ENCODE measurements at places on chromosomes 7 and 10.

DNA sequence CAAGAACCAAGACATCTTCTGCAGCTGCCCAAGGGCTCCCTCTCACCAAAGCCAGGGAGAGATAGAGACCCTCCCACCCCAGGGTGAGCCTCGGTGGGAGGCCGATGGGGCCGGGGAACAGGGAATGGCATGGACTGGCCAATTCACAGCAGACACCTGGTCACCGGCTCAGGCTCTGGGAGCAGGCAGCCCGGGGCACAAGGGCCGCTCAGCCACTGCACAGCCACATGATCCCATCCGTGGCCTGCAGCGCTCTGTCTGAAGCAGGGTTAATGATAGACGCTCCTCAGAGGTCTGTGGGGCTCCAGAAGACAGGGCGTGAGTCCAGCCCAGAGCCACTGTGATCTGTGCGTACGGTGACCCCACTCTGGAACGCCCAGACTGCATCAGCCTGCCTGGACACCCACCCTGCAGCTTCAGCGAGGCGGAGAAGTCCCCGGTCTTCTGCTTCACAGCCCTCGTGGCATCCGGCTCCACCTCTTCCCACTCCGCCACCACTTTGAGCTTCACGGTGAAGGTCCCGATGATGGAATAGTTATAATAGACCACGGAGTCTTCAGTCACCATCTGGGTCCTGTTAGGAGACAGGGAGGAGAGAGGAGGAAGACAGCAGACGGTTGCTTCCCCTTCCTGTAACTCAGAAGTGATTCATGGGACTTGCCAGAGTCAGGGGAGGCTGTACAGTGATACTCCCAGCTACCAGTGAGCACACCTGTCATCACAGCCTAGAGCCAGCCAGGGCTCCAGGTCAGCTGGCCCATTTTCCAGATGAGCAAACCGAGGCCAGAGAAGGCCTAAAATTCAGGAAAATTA, 14.0 kb downstream of the TMEM130 start:
- no peak for DNase-seq

DNA sequence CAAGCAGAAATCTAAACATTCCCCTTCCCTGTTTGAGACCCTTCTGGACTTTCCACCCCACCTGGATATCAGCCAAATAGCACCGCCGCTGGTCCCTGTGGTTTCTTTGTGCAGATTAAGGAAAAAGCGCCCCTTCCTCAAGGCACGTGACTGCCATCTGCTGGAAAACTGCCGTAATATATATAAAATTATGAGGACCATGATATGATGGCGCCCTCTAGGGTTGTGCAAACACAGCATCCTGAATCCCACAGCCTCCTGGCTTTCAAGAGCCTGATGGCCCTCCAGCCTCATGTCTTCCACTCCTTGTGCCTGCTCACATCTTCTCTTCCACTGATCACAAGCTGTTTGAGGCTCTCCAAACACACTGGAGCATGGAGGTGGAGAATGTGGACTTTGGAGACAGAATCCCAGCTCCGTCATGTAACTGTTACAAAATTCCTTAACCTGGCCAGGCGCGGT, 121.3 kb downstream of the MYL10 start:
- peak; percentile 26 for DNase-seq

- no peak for DNase-seq
Measured at GRCh38 chr10:44809647-44810046, 101.5 kb upstream of the TMEM72 start.

DNA sequence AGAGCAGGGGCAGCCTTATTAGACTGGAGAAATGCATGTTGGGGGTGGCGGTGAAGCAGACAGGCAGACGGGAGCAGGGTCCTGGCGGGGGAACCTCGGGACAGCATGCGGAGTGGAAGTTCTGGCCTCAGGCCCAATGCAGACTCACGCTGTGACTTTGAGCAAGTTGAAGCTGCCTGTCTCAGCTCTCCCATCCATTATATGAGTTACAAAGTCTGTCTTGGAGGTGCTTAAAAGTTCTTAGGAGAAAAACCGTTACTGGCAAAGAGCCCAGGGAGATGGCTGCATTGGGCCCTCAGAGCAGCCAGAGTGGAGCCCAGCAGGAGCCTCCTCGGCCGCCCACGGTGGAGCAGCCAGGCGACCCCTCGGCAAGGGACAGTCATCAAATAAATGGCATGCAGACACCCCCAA, 509.5 kb downstream of the PLXNA4 start:
- DNase-seq: no peak

DNA sequence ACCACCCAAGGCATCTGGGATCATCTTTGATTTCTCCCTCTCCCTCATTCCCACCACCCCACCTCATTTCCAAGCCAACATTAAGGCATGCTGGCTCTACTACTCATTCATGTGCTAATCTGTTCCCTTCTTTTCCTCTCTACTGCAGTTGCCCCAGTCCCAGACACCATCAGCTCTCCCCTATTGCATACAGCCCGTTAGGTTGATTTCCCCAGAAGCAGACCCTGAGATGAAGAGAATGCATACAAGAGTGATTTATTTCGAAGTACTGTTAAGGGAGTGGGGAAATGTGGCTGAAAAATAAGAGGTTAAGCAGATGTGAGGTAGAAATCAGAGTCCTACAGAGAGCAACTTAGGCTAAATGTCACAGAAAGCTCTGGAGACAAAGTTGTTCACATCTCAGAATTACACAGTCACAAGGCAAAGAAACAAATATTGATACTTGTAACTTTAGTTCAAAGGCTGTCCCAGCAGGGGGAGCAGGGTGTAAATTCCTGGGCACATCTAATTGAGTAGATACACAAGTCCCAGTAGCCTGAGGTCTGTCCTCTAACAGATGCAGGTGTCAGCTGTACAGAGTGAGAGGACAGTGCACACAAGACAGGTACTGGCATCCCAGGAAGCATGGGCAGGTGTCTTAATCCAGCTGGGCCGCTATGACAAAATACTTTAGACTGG, 20.9 kb downstream of the AKR1D1 start:
- no peak for DNase-seq

DNA sequence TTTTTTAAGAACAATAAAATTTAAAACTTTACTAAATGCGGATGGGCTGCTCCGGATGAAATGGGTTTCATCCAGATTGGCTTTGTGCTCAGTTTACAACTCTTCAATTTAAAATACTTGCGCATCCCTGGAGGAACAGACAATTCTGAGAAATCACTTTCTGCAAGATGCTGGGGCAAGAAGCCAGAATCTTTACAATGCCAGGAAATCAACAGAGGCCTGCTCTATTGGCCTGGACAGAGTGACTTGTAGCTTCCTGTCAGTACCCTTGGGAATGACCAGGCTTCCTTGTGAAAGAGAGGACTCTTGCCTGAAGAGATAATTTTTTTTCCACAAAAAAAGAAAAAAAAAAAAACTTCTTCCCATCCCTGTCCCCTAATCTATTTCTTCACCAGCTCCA, 3.9 kb upstream of the FAM13C start:
- DNase-seq: no peak

GRCh38 chr10:115049318-115049717, 43.8 kb upstream of the ATRNL1 start:
- no peak for DNase-seq

DNA sequence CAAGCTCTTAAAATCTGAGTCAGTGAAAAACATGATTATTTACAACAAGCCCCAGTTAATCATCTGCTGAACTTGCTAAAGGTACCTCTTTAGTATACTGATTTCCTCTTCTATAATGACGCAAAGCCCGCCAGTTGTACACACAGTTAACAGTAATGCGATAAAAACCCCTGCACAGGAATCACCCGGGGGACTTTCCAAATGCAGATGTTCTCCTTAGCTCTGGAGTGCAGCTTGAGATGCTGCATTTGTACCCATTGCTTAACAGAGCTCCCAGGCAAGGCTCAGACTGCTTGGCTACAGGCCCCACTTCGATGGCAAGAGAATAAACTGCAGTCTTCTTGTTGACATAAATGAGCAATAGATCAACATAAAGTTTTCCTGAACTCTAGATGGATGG, 279.6 kb upstream of the HGF start:
- DNase-seq: no peak

DNA sequence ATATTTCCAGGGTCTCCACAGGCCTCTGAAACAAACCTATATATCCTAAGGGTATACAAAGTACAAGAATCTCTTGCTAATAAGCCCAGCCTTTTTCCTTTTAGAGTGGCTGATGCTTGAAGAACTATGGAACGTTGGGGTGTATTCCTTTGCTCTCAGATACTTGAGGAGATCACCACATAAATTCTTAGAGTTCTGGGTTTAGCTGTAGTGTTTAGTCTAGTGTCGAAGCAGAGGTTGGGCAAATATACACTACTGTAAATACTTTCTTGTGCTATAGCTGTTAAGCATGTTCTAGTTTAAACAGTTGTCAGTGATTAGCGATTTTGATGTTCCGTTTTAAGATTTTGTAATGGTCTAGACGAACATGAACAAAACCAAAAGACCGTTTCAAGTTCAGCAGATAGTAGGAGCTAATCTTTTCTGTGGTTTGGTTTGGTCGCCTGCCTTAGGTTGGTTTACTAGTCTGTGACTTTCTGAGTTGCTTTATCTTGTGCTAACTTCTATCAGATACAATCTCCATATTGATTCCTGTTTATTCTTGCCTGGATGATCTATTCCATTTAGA, 229.6 kb downstream of the NSUN6 start:
- no peak for DNase-seq

DNA sequence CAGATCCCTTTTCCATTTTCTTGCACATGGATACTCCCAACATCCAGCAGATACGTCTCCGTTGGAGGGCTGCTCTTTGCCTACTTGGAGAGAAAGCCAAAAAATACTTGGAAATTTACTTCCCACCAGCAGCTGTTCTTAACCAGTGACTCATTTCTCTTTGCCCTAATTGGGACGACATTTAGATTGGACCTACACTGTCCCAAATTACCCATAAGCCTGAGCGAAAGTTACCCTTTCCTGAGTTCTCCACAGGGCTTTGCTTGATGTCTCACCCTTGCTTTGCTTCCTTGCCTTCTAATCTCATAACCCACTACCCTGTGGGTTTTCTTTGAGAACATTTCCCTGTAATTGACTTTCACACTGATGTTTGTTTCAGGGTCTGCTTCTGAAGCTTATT, 48.1 kb downstream of the SAMD8 start:
- DNase-seq: no peak

DNA sequence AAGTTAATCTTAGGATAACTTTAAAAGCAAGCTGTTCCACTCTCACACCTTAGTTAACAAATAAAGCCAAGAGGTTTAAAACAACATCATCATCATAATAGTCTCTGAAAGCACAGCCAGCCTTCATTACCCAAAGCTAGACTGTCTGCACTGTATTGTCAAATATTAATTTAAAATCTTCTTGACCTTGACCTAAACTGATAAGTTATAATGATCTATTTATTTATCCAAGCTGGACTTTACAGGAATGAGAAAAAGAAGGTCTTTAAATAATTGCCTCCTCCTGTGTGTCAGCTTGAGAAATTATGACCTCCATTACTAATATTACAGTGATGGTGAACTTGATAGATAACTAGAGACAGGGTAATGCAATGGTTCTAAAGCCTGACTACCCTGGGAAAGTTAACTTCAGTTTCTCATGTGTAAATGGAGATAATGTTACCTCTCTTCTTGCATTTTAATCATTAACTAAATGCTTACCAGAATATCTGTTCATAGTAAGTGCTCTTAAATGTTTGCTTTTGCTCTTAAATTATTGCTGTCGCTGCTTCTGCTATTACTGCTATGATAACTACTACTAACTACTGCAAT, 111.0 kb downstream of the KAT6B start:
- DNase-seq: no peak

DNA sequence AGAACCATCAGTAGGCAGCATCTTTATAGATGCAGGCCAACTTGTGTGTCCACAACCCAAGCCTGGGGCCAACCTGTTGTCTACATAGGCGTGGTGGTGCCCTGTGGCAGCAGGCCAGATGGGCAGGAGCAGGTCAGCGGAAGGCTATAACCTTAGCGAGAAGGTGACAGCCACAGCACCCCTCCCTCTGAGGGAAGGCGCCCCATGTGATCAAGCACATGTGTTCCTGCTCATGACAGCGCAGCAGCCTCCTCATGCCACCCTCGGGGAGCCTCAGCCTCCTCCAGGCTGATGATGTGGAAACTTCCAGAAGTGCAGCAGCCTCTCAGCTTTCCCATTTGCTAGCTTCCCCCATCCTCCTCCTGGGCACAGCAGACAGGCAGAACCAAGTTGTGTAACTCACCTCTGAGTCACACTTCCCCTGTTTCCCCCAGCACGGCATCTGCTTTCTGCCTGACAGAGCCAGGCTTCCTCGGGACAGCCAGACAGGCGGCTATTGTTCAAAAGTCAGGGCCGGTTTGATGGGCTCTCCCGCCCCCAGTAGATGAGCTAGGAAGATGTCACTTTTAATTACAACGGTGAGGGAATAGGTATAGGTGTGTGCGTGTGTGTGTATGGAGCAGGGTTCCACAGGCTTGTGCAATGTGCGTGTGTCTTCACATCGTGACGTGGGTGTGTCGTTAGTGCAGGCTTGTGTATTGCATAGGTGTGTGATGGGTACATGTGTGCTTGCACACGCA, 312.0 kb upstream of the ZMIZ1 start:
- DNase-seq: no peak

- DNase-seq: no peak
Measured at GRCh38 chr7:134176037-134176350, 48.9 kb downstream of the LRGUK start.

- DNase-seq: no peak
Measured at GRCh38 chr7:141464551-141464950, 86.7 kb upstream of the AGK start.

DNA sequence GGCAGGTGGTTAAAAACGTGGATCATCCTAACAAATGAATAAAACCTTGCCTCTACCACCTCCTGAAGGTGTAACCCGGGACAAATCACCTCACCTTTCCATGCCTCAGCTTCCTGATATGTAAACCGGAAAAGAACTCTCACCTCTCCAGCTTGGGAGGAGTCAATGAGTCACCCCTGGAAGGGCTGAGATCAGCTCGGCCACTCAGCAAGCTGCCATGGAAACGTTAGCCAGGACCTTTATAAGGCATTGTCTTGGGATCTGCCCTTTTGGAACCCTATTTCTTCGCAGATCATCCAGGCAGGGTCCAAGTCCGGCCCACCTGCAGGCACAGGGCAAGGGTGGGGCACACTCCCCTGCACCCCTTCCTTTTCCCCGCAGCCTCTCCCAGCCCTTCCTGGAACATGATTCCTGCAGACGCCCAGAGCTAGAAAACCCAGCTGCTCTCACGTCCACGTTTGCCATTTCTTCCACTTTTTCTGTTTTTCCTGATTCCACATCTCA, 81.6 kb upstream of the PFKP start:
- DNase-seq: no peak

DNA sequence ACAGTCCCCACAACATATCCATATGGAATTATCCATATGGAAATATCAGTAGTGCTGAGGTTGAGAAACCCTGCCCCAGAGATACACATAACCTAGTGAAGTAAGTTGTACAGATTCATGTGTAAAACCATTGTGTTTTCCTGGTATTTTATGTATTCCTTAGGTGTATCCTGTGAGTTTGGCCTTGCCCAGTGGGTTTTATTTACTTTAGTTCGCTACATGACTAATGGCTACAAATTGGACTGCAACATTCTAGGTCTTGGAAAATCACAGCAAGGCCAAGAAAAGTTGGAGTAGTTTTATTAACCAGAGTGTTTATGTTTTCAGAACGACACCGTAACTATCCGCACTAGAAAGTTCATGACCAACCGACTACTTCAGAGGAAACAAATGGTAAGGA, 1.4 kb downstream of the RPS24 start:
- no peak for DNase-seq

All from NCI-H2081 treated with DMSO at 0.1 percent for 48 hours (cell line).